NCI-H1930 (cell line): ENCODE measurements at places on chromosomes 6 and 20.

DNA sequence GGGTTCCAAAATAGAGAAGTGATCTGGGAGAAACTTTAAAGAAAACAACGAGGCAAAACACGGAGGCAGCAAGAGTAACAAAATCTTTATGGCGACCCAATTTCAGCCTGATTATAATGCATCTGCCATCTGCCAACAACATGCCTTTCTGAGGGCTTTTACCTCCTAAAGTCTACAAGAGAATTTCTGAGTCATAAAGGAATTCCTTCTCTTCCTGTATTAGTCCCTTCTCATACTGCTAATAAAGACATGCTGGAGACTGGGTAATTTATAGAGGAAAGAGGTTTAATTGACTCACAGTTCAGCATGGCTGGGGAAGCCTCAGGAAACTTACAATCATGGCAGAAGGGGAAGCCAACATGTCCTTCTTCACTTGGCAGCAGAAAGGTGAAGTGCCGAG, 226.6 kb downstream of the HACE1 start:
- no peak for DNase-seq

DNA sequence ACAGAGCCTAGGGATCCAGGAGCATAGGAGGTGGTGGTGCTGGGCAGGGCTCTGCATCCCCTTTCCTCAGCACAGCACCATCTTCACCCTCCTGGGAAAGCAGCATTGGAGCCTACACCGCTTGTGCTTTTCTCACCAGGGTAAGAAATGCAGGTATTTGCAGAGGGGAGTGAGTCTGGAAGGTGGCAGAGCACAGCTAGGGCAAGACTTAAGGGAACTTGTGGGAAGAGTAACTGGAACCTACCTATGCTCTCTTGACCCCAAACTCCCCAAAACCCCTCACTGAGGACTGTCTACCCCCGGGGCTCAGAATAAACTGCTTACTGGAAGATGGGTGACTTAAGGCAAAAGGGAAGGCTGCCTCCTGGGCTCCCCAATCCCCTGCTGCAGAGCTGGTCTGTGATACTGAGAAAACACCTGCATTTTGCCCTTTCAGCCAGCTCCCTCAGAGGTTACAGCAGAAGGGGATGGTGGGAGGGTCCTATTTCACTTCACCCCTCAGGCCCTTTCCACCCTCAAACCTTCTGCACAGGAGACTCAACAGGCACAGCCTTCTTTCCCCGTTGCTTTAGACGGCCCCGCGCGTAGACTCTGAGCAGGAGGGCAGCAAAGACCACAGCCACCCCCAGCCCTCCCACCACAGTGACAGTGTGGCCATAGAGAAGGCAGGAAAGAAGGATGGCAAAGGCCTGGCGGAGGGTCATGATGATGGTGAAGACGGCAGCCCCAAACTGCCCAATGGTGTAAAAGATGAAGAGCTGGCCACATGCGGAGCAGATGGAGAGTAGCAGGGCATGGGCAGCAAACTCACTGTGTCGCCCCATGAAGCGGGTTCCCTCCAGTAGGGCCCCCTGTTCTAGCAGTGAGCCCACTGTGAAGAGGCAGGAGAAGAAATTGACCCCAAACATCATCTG, 2.9 kb downstream of the SLC35B2 start:
- DNase-seq: no peak

GRCh38 chr6:43389730-43390295, 20.4 kb upstream of the ZNF318 start:
- DNase-seq: no peak

GRCh38 chr6:7042654-7043545, 64.9 kb upstream of the RREB1 start:
- no peak for DNase-seq

GRCh38 chr6:142833054-142833453, 111.9 kb downstream of the HIVEP2 start:
- DNase-seq: no peak

DNA sequence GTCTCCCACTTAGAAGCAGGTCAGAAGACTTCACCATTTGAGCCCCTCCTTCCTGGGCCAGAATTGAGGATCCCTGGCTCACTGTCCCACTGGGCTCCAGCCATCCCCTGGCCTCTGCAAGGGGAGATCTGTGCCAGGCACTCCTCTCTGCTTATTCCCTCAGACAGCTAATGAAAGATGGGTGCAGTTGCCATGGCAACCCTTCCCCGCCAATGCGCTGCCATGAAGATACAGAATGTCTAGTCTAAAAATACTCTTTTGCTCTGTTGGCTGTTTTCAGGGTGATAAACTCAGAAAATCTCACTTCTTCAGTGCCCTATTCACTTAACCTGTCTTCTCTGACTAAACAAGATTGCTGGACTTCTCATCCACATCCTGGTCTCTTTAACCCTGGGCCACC, 13.6 kb upstream of the TTLL2 start:
- no peak for DNase-seq

- DNase-seq: no peak
Observed at GRCh38 chr20:58978351-58979190, 2.5 kb upstream of the NELFCD start.

GRCh38 chr6:52574709-52575501, 2.0 kb downstream of the TRAM2 start:
- no peak for DNase-seq

GRCh38 chr20:13735826-13736225, 48.9 kb downstream of the ESF1 start:
- DNase-seq: no peak

GRCh38 chr6:49713346-49713745, at the start of gene CRISP2:
Gene CRISP2 (minus strand): TSS chr6:49713543. CDS start chr6:49709196, 4,347 bp downstream.
- peak; percentile 50 for DNase-seq

- DNase-seq: peak; percentile 22
Observed at GRCh38 chr6:10316373-10316721, 98.5 kb downstream of the TFAP2A start.

- no peak for DNase-seq
Observed at GRCh38 chr6:116127771-116128493, 2.0 kb upstream of the COL10A1 start.

DNA sequence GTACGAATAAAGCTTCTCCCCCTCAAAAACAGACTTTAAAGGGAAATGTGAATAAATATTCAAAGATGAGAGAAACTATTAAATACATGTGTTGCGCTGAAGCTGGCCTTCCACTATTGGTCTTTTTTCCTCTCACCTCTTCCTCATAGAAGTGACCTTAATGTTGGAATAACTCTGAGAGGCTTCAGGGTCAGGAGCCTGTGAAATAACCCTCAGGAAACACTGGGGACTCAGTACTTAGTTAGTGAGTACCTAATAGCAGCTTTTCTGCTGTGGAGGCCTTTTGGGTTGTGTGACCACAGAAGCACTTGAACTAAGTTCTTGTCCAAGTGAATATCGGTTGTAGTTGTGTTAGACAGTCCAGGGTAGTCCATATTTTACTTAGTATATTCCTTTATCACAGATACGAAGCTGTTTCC, 799 bp upstream of the SHPRH start:
- no peak for DNase-seq

DNA sequence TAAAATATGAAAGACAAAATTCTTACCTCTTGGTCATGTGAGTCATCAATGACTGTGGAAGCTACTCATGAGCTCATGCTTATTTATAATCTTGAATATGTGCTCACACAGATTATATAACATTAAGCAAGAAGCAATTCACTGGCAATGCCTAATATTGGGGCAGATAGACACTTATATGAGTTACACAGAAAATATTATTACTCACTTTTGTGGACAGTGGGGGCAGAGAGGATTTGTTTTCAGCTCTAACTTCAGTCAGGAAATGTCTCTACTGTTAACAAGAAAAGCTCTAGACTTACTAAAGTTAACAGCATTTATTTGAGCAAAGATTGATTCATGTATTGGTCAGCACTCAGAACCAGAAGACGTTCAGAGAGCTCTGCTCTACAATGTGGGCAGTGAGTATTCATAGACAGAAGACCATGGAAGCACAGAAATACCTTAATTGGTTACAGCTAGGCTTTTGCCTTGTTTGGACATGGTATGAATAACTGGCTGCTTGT, 85.8 kb upstream of the AHI1 start:
- no peak for DNase-seq

GRCh38 chr6:14129575-14129974, 12.0 kb downstream of the CD83 start:
- DNase-seq: peak; percentile 16

- DNase-seq: no peak
Observed at GRCh38 chr20:2867081-2867864, 6.0 kb upstream of the PTPRA start.

DNA sequence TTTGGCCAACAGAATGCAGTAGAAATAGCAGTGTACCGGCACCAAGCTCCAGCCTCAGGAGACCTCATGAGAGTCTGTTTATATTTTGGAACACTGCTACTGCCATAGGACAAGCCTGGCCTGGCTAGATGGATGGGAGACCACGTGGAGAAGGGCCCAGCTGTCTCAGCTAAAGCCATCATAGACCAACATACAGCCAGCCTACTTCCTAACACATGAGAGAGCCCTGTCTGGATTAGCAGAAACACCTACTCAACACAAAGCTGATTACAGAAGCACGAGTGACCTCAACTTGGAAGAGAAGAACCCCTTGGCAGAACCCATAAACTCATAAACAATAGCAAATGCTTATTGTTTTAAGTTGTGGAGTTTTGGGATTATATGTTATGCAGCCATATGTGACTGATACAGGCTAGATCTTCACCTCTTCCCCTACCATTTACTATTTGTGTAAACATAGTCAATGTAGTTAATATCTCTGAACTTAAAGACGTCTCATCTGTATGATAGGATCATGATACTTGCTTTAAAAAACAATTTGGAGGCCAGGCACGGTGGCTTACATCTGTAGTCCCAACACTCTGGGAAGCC, 199.4 kb upstream of the ZNF217 start:
- DNase-seq: no peak

DNA sequence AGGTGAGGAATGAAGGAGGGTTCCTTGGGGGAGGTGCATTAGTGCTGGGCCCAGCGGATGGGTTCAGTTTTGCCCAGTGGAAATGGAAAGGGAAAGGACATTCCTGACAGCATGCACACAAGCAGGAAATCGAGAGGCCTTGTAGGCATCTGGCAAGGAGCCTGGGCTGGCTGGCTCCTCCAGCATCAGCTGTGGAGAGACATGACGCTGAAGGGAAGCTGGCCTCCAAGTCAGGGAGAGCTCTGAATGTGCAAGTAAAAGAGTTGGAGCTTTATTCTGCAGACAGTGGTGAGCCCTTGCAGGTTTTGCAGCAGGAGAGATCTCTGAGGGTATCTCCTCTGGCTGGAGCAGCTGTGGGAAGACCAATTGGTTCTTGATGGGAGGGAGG, 154.3 kb downstream of the MRPL14 start:
- DNase-seq: no peak

DNA sequence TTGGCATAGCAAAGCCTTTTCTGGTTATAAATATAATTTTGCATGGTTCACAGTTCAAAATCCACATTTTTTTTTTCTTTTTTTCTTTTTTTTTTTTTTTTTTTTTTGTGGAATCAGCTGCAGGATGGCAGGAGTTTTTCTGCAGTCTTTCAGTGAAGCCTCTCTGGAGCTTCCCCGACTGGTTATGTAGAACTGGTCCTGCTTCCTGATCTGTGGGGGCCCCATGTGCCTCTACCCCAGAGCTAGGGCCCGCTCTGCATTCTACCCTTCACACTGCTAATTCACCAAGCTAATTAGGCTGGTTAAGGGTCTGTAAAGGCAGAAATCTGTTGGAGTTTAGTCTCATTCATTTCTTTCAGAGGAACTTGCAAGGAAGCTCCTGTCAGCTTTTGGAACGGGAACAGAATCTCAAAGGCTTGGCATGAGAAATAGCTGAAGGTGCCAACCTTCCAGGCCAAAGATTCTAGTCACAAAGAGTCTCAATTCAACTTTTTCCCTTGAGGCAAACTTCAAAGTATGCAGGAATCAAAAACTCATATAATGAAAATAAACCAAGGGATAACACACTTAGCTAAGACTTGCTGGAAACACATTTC, 45.5 kb downstream of the HMGN3 start:
- no peak for DNase-seq

DNA sequence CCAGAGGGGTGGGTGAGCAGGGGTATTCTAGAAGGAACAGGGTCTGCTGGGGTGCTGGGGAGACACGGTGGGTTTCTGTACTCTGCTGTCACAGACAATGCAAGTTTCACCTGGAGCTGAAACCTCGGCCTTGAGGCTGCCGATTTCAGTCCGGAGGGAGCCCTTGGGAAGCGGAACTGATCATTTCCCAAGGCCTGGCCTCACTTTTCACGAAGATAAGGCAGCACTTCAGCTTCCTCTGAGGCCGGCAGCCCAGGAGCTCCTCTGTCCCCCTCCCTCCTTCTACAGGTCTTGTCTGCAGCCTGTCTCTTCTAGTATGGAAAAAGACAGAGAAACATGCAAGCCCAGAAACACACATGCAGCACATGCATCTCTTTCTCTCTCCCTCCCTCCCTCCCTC, 242.1 kb downstream of the CDC5L start:
- no peak for DNase-seq

GRCh38 chr6:55198715-55199114, 24.4 kb downstream of the HCRTR2 start:
- no peak for DNase-seq

DNA sequence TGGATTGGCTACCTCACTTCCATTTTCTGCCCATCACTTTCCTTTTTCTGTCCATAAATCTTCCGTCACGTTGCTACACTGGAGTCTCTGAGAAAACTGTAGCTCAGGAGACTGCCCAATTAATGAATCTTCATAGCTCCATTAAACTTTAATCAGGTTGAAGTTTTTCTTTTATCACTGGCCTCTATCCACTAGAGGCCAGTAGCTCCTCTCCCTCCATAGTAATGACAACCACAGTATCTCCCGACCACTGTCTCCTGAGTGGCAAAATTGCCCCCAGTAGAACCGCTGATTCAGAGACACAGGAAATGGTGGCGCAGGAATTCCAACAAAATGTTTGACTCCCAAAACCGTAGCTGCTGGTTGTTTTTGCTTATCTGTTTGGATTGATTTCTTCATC, 18.4 kb upstream of the DOK5 start:
- no peak for DNase-seq

DNA sequence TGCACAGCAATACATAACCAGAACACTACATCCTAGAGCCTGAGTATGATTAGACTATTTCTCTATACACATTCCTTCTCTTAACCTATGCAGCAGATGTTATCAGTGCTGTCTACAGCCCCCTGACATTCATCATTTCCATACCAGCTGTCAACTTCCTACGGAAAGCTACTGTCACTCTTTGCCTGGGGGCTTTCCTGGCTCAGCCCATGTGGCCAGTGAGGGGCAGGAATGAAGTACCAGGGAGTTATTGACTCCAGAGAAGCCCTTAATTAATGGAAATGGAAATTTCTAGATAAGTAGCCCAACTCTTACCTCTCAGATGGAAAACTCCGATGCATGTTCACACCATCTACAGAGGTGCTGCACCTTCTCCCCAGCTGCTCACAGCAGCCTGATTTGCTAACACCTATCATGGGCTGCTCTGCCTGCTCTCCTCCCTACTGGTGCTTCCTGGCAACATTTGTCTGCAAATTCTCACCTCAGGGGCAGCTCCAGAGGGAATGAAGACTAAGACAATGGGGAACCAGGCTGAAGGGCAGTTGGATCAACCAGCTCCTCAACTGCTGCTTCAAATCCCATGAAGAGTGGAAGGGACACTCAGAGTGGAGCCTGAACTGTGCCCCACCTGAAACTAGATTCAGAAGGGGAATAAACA, 59.6 kb downstream of the LINC00237 start:
- no peak for DNase-seq
